ENCODE measurements at places on chromosomes 4 and X.

DNA sequence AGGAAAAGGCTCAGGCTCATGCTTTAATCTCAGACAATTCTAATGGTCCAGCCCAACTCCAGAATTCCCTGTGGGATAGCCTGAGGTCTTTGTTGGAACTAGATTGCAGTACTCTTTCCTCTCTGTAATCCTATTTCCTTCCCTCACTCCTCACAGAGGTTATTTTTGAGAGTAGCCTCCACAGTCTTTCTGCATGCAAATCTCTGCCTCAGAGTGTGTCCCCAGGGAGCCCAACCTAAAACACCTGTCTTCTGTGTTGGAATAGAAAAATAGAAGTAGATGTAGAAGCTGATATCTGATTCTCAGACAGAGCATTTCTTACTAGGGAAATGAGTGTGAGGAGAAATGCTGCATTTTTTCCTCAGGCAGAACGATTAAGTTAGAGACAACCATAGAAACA lies 915.5 kb upstream of the EPHA5 start:
- no peak for DNase-seq

- no peak for DNase-seq
Observed at GRCh38 chr4:185712350-185713024, 99.5 kb downstream of the SORBS2 start.

- DNase-seq = no peak
Observed at GRCh38 chr4:84937381-84937977, 29.0 kb downstream of the WDFY3 start.

DNA sequence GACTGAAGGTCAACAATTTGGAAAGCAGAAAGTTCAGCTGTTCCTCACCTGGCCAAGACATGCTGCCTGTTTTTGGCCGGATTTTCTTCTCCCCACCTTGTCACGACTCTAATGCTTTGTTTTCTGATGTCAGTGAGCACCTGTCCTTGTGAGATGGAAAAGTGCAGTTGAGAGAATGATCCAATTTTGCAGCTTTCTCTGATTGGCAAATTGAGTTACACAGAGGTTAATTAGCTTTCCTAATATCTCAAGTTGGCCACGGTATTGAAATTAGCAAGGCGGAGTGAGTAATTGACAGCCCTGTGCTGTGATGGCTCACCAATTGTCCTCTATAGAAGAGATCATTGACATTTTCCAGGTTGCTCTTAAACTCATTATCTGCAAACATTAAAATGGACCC lies 126.8 kb upstream of the VCX3A start:
- DNase-seq = no peak
